ENCODE measurements at places on chromosomes 11 and 22. TPM values are rescaled to one million over a fixed set of nuclear protein-coding genes. Genes with fewer than 3 reads are reported as not detected.

Gene SMIM38
- not detected for total RNA-seq

Gene APLNR
- total RNA-seq: not detected

Gene PHLDA2
- total RNA-seq: 36.9 TPM

Gene SYCE3
- not detected for total RNA-seq

Gene SCGB1A1
- total RNA-seq: not detected

Gene OR4X1
- not detected for total RNA-seq

Gene SLC22A12
- total RNA-seq: not detected

Gene MMP7
- total RNA-seq: 0.11 TPM

DNA sequence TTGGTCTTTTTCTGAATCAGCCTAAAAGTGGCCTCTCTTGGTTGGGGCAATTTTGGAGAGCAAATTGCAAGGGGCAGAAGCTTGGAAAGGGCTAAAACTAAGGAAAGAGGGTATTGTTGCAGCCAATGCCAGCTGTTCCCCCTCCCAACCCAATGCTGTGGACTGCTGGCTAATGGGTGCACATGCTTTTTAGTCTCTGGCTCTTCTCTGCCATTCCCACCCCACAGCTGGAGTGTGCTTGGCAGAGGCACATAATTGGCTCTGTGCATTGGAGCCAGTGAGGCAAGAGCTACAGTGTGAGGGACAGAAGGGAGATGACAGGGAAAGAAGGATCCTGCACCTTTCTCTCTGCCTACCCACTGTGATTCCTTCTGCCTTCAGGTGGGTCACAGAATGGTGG is 140.0 kb downstream of the NECTIN1 start:
- no peak for DNase-seq

DNA sequence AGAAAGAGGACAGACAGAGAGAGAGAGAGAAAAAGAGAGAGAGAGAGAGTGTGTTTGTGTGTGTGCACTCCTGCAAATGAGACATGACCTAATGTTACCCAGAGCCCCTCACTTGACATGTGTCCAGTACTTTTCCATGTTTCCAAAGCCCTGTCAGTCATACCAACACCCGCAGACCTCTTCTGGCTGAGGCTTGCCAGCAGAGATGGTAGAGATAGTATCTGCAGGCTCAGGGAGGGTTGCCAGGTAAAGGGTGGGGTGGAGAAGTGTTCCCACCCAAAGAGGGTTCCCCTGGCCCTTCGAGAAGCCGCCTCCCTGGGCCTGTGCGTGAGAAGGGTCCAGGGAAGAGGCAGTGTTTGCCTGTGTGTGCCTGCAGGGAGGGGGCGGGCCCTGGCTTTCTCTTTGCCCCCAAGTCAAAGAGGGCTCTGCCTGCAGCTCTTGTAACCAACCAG is 40.7 kb downstream of the POU2F3 start:
- DNase-seq: no peak

GRCh38 chr11:110317516-110317932 is 21.1 kb upstream of the RDX start:
- peak; percentile 33 for DNase-seq

- DNase-seq: no peak
These were observed 60.5 kb downstream of the APIP start for GRCh38 chr11:34855754-34856095.

DNA sequence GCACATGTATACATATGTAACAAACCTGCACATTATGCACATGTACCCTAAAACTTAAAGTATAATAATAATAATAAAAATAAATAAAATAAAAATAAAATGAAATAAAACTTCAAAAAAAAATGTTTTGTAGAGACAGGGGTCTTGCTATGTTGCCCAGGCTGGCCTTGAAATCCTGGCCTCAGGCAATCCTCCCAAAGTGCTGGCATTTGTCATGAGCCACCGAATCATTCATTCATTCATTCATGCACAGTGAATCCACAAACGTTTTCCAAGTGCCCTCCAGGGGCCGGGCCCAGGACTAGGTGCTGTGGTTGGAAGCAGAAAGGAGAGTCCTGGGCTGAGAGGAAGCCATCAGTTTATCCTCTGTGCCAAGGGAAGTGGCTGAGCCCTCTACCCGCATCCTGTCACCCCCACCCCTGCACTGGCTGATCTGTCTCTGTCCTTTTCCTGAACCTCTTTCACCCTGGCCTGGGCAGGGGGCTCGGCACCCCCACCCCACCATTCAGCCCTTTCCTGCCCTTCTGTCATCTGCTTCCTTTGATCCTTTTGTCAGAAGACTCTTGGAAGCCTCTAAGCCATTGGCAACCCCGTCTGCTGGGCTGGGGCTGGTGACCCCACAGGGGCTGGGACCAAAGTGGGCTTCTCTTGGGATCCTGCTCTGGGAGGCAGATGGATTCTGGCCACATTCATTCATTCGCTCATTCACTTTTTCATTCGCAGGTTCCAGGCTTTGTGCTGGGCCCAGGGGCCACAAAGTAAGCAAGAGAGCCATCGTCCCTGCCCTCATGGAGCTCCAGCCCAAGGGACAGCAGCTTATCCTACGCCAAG is 84.3 kb downstream of the IGLL1 start:
- DNase-seq: no peak

- DNase-seq: peak; percentile 55
These were observed 22.0 kb downstream of the TBRG1 start for GRCh38 chr11:124644426-124645280.

GRCh38 chr22:49881856-49882255 is 28.2 kb downstream of the ZBED4 start:
- no peak for DNase-seq

- no peak for DNase-seq
These were observed 183.9 kb downstream of the EFCAB6 start for GRCh38 chr22:43628250-43628649.

DNA sequence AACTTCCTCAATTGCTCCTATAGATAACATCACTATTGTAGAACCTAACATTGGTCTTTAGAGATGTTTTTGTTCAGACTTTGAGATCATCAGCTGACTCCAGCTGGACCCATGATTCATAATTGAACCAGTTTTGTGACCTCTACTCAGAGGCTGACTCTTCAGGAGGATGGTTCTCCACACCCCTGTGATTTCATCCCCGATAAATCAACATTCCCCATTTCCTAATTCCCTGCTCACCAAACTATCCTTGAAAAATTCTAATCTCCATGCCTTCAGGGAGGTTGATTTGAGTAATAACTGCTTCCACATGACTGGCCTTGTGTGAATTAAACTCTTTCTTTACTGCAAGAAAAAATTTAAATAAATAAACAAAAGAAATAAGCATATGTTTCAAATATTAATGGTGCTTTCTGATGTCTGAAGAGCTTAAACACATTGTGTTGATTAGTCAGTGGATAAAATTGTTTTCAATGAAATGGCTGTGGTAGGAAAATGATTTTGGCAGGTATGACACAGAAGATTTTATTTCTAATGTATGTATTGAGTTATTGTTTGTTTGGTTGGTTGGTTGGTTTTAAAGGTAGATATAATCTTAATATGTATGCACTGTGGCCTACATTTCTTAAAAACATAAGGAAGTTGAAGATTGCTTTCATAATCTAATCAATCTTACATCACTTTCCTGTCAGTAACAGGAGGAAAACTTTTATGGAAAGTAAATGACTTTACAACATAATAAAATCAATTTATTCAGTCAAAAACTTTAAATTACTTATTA is 427.9 kb upstream of the CCDC179 start:
- DNase-seq: peak; percentile 70

DNA sequence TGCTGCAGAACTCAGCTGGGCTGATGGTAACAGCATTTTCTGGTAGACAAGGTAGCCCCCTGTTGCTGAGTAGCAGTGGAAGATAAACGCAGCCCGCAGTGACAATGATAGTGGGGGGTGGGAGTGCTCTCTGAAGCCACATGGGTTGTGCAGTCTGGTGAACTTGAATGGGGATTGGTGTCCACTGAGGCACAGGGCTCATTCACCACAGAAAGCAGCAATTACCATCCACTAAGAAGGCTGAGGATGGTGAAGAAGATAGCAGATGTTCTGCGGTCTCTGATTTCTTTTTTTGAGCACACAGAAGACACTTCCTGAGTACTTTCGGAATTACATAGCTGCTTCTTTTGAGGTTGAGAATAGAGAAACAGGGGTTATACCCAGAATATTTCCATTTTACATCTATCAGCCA is 150.3 kb downstream of the LRRC4C start:
- DNase-seq: no peak

GRCh38 chr11:2366276-2366675 is 10.8 kb upstream of the CD81 start:
- no peak for DNase-seq

DNA sequence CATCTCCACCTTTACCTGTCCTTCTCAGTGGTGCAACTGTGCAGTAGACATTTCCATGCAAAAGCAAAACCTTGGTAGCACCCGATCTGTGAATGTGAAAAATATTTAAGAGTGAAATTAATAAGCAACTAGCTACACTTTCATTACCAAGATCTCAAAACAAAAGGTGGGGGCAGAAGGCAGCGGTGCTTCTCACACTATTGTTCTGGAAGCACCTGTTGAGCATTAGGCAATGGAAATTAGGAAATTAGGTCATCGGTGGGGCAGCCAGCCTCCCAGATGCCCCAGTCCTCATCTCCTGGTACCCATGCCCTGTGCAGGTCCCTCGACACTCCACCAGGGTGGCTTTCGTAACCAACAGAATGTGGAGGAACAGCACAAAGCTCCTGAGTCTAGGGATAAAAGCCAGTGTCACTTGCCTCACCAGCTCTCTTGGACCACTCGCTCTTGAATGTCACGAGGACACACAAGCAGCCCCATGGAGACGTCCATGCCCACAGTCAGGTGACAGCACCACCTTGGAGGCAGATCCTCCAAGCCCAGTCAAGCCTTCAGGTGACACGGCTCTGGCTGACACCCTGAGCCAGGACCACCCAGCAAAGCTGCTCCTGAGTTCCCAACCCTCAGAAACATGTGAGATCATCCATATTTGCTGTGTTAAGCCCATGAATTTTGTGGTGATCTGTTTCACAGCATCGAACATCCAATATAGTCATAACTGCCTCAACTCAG is 3.3 kb downstream of the LTO1 start:
- DNase-seq: no peak

- DNase-seq: no peak
These were observed 562.3 kb downstream of the NTM start for GRCh38 chr11:131932584-131933325.

GRCh38 chr22:48053486-48053885 is 1291.0 kb downstream of the TBC1D22A start:
- no peak for DNase-seq

DNA sequence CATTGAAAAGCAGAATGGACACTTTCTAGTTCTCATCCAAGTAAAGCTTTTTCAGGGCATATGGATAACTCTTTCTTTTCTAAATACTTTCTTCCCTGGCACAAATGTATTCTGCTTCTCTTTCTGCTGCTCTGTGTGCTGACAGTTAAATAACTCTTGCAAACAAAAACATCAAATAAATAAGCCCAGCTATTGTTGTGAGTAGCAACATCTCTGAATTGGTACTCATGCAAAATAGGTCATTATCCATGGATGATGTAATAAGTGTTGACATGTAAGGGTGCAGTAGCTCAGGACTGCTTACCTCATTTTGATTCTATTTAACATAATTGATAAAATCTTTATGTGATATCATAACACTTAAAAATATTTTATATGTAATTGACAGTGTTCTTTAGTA is 164.3 kb downstream of the MSANTD4 start:
- no peak for DNase-seq

DNA sequence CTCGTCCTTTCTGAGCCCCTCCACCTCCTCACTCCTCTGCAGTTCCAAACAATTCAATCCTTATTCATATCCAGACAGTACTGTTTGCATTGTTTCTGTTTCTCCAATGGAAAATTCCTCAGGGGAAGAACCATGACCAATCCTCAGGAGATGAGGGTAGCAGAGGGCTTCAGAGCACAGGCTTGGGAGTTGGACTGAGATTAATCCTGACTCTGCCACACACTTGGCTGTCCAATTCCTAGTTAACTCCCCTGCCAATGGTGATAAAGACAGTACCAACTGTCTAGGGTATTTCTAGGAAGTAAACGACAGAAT is 58.0 kb downstream of the MICAL3 start:
- no peak for DNase-seq

DNA sequence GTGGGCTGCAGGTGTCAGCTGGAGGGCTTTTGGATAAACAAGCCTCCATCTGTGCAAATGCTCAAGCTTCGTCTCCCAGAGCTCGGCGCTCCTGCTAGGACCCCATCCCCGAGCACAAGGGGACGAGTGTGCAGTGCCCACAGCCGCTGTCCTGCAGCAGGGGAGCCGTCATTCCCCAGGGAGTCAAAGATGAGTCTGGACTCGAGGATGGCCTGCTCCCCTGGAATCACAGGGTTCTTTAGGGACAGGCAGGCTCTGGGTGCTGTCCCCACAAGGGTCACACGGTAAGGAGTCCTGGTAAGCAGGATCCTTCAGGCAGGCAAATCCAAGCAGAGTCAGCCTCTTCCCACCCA is 50.2 kb downstream of the APOL1 start:
- DNase-seq: no peak

DNA sequence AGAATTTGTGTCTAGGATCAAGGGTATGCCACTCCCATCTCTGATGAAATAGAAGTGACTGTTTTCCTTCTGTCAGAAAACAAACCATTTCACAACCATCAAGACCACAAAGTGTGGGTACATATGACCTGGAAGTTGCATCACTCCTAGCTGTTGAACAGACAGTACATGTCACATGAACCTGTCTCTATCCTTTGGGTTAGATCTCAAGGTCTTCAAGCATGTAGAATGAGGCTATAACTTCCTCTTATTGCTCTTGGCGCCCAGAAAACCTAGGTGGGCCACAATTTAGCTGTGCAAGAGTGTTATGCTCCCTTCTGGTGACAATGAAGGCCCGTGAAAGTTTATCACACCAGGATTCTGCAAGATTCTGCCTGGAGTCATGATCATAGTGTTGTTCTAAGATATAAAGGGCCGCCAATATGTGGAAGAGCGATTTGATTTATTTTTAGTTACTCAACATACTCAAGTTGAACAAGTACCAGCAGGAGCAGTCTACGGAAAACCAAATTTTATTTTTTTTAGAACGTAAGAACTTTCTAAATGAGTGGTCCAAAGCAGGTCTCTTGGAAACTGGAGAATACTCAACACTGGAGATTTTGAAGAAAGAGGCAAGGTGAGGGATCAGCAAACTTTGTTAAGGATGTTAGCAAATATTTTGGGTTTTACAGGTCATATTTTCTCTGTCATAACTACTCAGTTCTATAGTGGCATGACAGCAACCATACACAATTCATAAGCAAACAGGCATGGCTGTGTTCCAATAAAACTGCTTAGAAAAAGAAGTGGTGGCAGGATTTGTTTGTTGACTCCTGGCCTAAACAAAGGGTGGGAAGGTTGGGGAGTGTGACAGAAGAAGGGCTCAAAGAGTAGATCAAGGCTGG is 101.8 kb downstream of the USP35 start:
- DNase-seq: peak; percentile 24

DNA sequence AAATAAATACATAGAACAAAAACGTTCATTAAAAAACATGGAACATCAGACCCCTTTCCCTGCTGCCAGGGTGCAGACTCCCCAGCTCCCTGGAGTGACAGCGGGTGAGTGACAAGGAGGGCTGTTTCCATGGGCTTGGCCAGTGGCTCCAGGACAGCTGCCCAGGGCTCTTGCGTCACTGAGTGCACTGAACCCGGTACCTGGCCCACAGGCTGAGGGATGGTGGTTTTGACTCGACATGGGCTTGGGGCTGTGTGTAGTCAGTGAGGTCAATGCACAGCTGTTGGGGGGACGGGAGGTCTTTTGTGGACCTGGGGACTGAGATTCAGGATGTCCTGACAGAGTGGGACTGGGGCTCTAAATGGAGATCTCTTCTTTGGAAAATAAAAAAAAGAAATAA is 142.1 kb upstream of the B3GAT1 start:
- DNase-seq: no peak

GRCh38 chr11:15547685-15548084 is 433.0 kb downstream of the INSC start:
- no peak for DNase-seq

- no peak for DNase-seq
These were observed 44.1 kb downstream of the RBFOX2 start for GRCh38 chr22:35984183-35985175.
